Activated gamma-delta T cell treated with anti-CD3 and anti-CD28 coated beads, Interleukin-2, amount 50 U/mL, for 16 hours (primary cell): ENCODE measurements at places on chromosomes 11 and 22.

DNA sequence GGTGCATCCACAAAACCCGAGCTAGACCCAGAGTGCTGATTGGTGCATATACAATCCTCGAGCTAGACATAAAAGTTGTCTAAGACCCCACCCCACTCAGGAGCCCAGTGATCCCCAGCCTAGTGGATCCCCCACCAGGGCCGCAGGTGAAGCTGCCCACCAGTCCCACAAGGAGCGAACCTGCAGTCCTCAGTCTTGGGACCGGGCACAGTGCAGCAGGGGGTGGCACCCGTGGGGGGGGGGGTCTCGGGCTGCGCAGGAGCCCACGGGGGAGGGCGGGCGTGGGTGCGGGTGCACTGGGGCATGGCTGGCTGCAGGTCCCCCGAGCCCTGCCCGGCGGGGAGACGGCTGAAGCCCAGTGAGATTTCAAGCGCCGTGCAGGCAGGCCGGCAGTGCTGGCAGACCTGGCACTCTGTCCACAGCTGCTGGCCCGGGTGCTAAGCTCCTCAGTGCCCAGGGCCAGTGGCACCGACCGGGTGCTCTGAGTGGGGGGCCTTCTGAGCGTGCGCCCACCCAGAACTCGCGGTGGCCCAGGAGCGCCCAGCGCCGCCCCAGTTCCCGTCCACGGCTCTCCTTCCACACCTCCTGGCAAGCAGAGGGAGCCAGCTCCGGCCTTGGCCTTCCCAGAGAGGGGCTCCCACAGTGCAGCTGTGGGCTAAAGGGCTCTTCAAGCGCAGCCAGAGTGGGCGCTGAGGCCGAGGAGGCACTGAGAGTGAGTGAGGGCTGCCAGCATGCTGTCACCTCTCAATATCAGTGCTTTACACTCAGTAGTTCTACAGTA lies 989.1 kb downstream of the FAM181B start:
- DNase-seq = no peak

GRCh38 chr11:1327064-1327460 lies 17.6 kb upstream of the TOLLIP start:
- no peak for DNase-seq

GRCh38 chr22:46026899-46027210 lies 49.9 kb upstream of the WNT7B start:
- no peak for DNase-seq

DNA sequence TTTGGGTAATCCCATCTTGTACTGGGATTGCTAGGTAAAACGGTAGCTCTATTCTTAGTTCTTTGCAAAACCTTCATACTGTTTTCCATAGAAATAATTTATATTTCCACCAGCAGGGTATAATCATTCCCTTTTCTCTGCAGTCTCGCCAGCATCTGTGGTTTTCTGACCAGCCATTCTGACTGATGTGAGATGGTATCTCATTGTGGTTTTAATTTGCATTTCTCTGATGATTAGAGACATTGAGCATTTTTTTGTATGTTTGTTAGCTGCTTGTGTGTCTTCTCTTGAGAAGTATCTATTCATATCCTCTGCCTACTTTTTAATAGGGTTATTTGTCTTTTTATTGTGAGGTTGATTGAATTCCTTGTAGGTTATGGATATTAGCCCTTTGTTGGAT lies 220.9 kb downstream of the PGR start:
- DNase-seq = no peak

- no peak for DNase-seq
Measured at GRCh38 chr22:22916215-22916951, 28.8 kb downstream of the IGLL5 start.

DNA sequence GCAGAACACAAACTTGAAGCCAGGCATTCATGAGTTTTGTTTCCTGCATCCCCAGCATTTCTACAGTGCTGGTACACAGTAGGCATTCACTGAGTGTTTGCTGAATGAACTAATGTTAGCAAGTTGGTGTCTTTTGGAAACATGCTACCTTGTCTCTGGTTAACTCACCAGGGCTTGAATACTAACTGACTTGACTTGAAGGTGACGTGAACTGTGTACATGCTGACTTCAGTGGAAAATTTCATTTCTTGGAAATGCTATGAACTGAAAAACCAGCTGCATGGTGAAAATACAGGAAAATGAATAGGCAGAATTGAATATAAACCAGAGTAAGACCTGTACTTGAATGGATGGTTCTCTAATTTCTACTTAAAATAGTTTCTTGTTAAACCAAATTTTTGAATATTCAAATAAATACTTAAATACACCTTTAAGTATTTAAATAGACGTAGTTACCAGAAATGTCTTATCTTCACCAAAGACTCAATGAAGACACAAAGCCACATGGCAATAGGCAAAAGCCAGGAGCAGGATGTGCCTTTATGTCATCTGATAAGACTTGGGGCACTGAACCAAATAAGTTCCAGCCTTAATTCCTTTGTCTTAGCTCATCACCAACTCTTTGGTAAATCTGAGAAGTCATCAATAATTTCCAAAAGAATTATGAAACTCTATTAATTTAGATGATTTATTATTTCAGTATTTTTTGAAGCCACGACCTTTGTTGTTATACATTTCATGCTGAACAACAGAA lies 39.7 kb upstream of the POU2AF2 start:
- no peak for DNase-seq

GRCh38 chr11:116610190-116610589 lies 162.6 kb downstream of the BUD13 start:
- DNase-seq = no peak

DNA sequence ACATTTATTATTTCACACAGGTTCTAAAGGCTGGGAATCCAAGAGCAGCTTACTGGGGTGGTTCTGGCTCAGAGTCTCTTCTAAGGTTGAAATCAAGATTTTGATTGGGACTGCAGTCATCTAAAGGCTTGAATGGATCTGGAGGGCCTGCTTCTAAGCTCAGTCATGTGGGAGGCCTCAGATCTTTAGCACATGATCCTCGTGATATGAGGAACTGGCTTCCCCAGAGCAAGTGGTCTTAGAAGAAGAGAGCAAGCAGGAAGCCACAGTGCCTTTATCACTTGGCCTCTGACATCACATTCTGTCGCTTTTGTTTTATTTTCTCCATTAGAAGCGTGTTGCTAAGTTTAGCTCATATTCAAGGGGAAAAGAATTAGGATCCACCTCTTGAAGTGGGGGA lies 88.9 kb downstream of the ARFGAP2 start:
- no peak for DNase-seq

DNA sequence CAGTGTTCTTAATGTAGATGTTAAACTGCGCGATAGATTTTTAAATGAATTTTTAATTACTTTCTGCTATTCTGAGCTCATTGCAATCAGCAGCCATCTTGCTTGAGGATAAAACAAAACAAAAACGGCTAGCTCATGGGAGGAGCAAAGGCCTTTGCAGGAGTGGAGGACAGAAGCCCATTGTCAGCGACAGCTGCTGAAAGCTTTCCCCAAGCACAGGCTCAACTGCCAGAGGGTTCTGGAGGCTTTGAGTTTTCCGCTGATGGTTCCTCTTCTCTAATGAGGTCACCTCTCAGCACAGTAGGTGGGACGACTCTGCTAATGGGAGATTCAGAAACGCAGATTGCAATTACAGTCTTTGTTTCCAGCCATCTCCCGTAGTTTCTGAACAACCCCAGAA lies 167.1 kb upstream of the TTC12 start:
- DNase-seq = no peak

GRCh38 chr11:45212566-45213315 lies 66.3 kb downstream of the PRDM11 start:
- no peak for DNase-seq

DNA sequence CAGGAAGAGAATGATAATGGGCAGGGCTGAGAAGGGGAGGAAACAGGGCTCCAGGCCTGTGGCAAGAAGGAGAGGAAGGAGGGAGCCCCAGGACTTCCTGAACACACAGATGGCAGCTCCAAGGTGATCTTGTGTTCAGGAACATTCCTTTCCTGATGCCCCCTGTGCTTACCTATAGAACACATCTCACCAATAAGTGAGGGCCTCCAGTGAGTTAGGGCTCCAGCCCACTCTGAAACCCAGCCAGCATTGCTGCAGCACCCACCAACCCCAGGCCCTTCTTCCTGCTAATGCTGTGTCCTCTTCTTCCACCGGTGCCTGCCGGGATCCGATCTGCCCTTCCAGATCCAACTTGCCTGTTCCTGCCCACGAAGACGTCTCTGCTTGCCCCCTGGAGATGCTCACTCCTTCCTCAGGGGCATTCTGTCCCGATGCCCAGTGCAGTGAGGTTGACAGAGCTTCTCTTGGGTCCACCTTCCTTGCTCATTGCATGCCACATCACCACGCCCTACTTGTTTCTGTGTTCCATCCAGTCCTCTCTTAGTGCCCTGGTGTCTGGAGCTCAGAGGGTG lies 17.4 kb downstream of the ANKK1 start:
- no peak for DNase-seq

DNA sequence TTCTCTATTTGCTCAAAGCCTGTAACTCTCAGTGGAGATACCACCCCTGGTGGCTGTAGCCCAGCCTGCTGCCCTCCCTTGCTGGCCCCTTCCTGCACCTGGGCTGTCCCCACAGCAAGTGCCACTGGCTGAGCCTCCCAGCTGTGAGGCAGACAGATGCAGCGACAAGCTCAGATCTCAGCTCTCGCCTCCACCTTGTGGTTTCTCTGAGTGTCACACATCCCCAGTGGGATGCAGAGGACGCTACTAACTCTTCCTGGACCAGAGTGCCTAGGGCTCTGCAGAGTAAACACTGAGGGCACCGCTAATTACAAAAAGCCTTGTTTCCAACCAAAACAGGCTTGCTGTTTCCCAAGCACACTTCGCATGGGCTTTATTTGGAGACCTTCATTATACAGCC lies 8.9 kb downstream of the YPEL1 start:
- DNase-seq = peak; percentile 27
